Stimulated activated CD8-positive, alpha-beta memory T cell treated with anti-CD3 and anti-CD28 coated beads, Interleukin-7, amount 100 ng/mL, for 1 hour (primary cell): ENCODE measurements at places on chromosomes 7 and 10.

DNA sequence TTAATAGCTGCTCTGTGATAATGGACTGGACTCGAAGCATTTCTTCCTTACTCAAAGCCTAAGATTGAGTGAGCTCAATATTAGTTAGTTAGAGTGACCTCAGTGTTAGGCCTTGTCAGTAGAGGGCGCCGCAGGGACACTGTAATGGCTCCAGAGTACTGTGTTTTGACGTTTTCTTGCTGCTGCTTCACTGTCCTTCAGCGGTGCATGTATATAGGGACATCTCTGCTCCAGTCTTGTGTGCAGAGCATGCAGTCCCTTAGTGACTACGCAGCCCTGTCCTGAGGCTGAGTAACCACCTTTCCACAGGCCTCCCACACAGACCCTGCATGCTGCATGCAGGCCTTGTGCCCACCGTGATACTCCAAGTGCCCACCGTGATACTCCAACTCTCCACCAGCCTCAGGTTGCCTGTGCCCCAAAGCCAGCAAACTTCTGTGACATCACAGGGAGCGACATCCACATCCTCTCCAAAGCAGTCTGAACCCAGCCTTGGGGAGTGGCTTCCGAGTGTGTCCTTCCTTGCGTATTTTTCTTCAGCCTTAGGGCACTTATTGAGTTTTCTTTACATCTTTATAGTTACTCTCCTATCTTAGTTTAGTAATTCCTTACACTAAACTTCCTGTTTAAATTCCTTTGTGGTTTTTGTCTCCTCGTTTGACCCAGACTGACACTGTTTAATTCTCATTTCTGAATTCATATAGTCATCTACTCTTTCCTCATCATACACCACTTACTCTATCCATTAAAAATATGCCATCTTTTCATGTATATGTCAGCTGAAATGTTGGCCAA, 118.2 kb downstream of the JAZF1 start:
- DNase-seq, result peak; percentile 25

GRCh38 chr7:16106869-16107268, 314.5 kb downstream of the CRPPA start:
- DNase-seq, result no peak

DNA sequence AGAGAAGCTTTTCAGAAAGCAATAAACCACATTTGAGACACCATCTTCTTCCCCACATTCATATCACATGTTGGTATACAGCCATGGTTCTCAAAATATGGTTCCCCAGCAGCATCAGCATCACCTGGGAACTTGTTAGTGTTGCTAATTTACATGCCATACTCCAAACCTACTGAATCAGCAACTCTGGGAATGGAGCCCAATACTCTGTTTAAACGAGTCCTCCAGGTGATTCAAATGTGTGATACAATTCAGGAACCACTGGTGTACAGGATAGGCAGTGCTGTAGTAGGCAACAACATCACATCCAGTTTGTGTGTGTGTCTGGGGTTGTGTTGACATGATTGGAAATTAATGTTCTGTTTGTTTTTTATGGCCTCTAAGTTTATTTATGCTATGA, 47.7 kb downstream of the ZNF277 start:
- DNase-seq, result no peak

- DNase-seq, result no peak
Measured at GRCh38 chr10:114650266-114650665, 7.8 kb downstream of the ABLIM1 start.

- DNase-seq, result no peak
Measured at GRCh38 chr10:48614481-48615390, 9.9 kb upstream of the ARHGAP22 start.

- no peak for DNase-seq
Measured at GRCh38 chr10:47115322-47115721, 184.7 kb upstream of the GDF10 start.

DNA sequence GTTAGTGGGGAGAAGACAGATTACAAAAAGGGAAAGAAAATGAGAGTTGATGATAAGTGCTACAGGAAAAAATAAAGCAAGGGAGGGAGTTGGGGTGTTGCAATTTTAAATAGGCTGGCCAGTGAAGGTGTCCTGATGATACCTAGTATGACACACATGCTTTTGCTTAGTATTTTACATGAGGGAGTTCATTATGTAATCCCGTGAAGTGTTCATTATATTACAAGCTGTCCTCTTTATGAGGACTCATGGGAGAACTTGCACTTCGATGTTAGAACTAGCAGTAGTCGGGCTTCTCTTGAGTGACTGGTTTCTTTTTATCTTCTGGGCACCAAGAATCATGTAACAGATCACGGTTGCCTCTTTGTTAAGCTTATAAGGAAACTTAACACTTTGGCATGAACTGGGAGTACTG, 102.3 kb upstream of the MTPN start:
- DNase-seq, result no peak

DNA sequence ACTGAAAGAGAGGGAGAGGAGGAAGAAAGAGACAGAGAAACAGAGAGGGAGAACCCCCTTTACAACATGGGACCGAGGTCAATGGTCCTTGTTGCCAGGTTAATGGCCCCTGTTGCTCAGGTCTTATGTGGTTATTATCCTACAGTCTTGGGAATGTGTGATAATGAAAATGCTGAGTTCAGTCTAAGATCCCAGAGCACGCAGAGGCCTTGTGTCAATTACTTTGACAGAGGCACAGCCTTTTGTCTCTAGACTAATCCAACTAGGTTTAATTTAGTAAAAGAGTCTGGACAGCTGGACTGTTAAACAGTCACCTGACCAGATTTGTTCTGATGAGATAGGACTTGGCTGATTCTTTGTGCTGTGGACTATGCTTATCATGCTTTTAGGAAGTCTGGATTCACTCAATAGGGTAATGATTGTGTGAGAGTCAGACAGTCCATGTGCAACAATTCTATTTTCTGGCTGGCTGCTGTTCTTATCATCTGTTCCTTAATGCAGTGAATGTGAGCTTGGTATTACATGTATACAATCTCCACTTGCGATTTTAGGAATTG, 157.4 kb upstream of the MAGI2 start:
- no peak for DNase-seq

DNA sequence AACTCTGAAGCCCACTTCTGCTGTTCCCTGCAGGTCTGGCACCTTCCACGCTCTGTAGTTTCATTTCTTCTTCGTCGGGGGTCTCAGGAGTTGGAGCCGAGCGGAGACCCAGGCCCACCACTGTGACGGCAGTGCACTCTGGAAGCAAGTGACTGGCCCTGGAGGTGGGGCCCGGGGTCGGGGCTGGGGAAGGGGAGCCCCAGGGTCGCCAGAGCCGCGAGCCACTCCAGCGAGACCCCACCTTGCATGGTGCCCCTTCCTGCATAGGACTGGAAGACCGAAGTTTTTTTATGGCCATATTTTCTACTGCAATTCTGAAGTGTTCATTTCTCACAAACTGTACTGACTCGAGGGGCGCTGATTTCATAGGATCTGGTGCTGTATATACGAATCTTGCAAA, 172.8 kb downstream of the CCDC3 start:
- no peak for DNase-seq

- DNase-seq, result no peak
Measured at GRCh38 chr7:18558910-18559309, 63.4 kb downstream of the HDAC9 start.

DNA sequence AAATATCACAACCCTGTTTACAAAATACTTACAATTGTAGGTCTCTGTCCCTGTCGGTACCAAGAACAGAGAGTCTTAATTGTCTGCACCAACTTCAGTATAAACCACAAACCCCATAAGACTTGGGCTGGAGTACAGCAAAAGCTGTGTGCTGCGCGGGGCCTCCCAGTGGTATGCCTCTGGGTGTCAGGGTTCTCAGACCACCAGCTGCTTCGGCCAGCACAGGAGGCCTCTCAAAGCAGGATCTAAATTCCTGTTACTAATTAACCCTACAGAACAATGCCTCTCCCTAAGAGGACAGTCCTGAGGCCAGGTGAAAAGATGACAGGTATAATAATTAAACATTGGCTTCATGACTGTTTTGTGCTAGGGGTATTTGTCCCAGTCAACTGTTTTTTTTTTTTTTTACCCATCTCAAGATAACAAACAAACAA, 957 bp upstream of the SVIL start:
- DNase-seq, result no peak

- no peak for DNase-seq
Measured at GRCh38 chr10:343231-344220, 208.3 kb downstream of the ZMYND11 start.

GRCh38 chr10:52756295-52756694, 16.3 kb downstream of the MBL2 start:
- no peak for DNase-seq

- DNase-seq, result no peak
Measured at GRCh38 chr10:92575961-92576360, 2.1 kb upstream of the IDE start.

- DNase-seq, result no peak
Measured at GRCh38 chr7:25358926-25359325, 130.6 kb upstream of the NPVF start.

DNA sequence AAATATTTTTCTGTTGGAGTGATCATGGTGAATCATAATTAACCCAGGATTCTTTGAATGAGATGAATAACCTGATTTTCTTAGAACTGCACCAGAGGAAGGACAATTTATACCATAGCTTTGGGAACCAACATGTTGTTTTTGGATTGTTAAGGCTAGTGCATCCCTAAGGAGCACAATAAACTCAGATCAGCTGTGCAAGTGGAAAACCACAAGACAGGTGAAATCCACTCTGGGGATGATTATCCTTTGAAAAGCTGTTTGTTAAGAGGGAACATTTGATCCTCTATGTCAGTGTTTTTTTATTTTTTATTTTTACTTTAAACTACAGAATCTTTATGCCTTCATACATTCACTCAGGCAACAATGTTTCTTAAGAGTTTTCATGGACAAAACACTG, 232.1 kb upstream of the PCLO start:
- DNase-seq, result no peak

- DNase-seq, result no peak
Measured at GRCh38 chr7:2203766-2204300, 28.9 kb downstream of the MAD1L1 start.

DNA sequence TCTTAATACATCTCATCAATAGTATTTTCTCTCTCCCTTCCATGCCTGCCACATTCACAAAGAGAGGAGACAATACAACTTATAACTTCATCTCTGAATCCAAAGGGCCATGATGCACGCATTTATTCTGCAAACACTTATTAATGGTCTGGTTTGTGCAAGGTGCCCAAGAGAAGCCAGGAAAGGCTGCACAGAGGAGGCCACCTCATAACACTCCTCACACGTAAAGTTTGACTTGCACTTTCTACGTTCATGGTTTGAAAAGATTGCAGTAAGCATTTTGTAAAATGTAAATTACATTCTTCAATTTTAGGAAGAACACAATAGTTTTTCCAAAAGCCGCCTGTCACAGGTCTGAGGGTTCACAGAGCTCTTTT, 1.2 kb upstream of the PALS2 start:
- no peak for DNase-seq

DNA sequence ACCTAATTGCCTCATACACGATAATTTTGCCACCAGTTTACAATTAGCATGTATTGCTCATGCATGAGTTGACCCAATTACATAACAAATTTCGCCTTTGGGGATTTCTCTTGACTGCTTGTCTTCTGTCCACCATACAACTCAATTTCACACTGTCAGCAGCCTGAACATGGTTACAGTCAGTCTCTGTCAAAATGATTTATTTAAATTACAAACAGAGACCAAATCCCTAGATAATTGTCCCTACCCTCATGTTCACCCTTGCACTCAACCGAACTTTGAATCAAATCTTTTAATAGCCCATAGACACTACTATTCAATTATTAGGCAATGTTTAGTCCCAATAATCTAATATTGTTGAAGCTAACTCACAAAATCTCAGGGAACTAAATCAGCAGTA, 59.7 kb upstream of the NEBL start:
- DNase-seq, result no peak

- DNase-seq, result no peak
Measured at GRCh38 chr7:120809260-120809659, 48.7 kb downstream of the TSPAN12 start.

- no peak for DNase-seq
Measured at GRCh38 chr7:7686811-7687508, 31.4 kb downstream of the RPA3 start.

DNA sequence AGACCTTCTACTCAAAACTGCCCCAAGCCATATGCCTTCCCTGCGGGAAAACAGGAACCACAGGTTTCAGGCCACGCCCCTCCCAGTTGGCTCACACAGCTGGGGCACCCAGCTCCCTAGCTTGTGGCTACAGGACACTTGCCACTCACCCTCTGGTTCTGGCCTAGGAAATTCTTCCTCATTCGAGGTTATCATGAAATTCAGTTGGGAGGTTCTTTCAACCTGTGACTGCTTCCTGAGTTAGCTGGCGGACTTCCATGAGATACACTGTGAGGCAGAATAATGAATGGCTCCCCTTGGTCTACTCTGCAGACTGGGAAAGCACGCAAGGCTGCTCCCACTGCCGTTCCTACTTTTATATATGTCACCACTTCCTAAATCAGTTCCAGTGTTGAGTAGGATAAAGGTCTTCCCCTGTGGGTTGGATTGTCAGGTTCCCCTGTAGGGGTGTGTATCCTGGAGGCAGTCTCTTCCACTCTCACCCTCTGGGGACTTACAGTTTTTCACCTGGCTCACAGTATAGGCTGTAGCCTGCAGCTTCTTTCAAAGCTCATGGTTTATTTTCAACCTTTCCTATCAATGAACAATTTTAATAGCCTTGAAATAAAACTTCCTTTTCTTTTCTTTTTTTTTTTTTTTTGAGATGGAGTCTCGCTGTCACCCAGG, 37.0 kb downstream of the GPR22 start:
- no peak for DNase-seq

DNA sequence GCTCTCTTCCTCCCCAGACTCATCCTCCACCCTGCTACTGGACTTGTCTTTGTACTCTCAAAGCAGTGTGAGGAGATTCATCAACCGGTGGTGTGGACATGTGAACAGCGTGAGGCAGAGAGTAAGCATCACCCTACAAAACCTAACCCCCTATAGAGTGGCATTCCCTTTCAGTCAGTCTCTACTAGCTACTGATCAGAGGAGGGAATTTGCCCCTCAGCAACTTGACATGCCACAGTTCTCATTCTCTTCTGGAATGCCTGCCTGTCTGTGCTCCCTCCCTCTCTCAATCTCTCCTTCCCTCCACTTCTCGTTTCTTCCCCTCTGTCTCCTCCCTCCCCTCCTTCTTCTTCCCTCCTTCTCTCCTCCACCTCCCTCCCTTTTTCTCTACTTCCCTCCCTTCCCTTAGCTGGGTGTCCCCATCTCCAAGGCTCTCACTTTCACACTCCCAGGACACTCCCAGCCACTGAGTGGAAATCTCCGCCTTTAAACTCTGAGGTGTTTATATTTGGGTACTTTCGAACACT, 24.6 kb downstream of the H2AZ2 start:
- DNase-seq, result no peak

GRCh38 chr7:44962483-44963251, 16.1 kb downstream of the MYO1G start:
- no peak for DNase-seq

GRCh38 chr7:123658023-123658422, 2.4 kb downstream of the LMOD2 start:
- DNase-seq, result no peak

- no peak for DNase-seq
Measured at GRCh38 chr10:79488336-79488735, 24.0 kb upstream of the EIF5AL1 start.

- peak; percentile 27 for DNase-seq
Measured at GRCh38 chr10:87093632-87094372, 841 bp downstream of the GLUD1 start.
